ENCODE measurements at places on chromosomes 1 and 21.

DNA sequence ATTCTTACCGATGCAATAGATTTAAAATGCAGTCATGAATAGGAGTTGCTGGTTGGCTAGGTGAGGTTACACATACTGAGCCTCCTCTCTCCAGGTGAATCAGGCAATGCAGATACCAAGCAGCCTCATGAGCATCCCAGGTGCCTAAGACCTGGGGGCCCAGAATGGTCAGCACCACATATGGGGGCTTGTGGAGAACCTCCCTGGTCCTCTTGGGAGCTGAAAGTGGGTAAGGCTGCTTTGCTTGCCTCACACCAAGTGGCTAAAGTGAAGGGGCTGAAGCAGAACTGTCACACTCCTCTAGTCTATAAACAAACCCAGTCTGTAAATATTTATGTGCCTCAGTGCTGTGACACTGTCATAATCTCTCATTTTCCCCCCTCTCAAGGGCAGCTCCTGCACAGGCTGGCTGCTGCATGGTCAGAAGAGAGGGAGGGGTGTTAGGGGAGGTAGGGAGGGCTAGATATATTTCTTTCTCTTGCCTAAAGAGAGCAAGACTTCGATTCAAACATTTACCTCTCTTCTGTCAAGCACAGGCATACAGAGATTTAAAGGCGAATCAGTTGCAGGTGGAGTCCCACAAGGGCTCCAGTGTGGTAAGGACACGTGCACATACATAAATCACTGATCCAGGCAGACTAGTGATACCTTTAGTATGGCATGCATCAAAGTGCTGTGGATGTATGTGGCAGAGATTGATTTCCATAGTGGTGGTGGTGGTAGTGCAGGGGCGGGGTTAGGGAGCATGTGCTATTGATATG is 157.9 kb upstream of the TNR start:
- DNase-seq = no peak

DNA sequence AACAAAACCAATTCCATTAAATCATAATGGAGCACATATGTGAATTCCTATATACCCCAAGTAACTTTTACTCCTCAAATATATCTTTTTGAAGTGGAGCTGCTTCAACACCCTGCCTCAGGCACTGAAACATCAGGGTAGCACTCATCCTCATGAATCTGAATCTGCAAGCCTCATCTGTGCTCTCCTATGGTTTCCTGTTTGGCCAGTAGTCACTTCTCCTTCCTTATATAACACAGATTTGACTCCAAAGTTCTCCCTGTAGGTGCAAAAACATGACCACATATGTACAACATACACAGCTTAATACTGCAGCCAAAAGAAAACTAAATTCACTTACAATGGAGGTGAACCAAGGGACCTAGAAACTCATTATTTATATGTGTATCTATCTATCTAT is 7.2 kb downstream of the TRIT1 start:
- no peak for DNase-seq

DNA sequence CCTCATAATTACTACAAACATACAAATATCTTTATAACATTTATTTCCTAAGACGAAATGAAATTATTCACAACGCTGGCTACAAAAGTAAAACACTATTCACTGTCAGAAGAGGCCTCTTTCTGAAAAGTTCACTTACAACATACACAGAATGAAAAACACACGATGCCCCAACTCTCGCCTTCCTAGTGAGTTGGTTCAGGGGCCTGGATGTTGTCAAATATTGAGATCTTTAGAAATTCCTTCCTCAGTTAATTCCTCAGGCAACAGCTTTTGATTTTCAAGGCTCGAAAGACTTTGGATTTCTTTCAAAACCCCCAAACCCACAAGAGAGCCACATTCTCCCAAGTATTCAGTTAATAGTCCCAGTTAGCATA is 14.2 kb upstream of the KCNE1 start:
- DNase-seq = no peak

GRCh38 chr1:246544001-246544400 is 22.1 kb downstream of the TFB2M start:
- DNase-seq = no peak

DNA sequence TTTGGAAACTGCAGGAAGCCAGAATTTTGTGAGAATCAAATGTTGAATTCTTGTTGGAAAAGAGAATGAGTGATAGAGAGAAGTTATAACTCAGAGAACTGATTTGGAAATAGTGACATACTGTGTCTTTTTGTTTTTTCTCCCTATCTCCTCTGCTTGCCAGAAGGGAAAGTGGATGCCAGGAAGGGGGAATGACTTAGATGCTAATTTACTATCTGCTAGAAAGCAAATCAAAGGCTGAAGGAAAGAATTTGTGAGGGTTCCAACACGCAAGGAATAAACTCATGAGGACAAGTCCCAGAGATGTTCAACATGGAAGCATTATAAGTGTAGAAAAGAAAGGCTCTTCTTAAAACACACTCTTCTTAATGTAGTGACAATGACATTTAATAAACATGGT is 20.5 kb upstream of the LRRC39 start:
- no peak for DNase-seq

- DNase-seq = no peak
Measured at GRCh38 chr1:15788624-15789301, 18.7 kb downstream of the UQCRHL start.

DNA sequence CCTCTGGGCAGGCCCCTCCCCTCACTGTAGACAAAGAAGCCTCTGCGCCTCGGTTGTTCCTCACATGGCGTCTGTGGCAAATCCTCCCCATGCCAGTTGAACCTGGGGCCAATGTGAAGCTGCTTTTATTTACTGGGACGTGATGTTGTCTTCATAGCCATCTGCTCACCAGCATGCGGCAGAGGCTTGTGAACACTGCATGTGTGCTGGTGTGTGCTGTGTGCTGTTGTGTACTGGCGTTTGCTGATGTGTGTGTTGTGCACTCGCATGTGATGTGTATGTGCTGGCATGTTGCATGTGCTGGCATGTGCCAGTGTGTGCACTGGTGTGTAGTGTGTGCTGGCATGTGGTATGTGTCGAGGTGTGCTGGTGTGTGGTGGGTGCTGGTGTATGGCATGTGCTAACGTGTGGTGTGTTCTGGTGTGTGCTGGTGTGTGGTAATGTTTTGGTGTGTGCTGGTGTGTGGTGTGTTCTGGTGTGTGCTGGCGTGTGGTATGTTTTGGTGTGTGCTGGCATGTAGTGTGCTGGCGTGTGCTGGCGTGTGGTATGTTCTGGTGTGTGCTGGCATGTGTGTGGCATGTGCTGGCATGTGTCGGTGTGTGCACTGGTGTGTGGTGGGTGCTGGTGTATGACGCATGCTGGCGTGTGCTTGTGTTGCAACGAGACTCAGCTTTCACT is 37.2 kb upstream of the TRAPPC10 start:
- no peak for DNase-seq

GRCh38 chr21:40425981-40426380 is 421.0 kb downstream of the DSCAM start:
- DNase-seq = no peak

- no peak for DNase-seq
Measured at GRCh38 chr1:178091986-178092745, 1.7 kb upstream of the RASAL2 start.

DNA sequence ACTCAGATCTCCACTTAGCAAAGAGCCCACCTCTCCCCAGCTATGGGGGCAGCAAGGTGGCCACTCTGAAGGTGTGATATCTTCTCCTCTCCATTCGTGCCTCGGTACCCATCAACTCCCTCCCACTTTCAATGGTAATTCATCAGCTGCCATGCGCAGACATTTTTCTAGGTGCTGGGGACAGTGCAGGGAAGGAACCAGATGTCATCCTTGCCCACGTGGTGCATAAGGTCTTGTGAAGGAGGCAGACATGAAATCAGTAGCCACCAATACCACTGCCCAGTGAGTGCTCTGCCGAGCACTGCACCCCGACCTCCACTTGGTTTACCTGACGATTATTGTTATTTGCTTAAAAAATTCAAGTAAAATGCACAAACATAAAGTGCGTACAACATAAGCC is 76.3 kb upstream of the CSF3R start:
- no peak for DNase-seq

GRCh38 chr1:104878203-104878909 is 1128.7 kb downstream of the AMY1C start:
- DNase-seq = no peak

GRCh38 chr1:208923456-208923855 is 660.1 kb upstream of the CAMK1G start:
- DNase-seq = no peak

DNA sequence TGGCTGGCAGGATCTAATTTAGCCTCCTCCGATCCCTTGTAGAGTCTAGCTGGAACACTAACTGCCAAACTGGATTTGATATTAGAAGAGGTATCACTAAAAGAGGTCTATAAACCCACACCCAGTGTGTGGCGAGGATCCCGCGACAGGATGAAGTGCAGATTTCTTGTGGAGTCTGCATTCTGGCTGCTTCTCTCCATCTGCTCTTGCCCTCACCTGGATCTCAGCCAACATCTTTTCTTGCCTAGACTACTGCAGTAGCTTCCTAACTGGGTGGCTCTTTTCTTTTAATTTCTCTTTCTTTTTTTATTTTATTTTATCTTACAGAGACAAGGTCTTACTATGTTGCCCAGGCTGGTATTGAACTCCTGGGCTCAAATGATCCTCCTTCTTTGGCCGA is 48.9 kb upstream of the CAPZB start:
- no peak for DNase-seq

DNA sequence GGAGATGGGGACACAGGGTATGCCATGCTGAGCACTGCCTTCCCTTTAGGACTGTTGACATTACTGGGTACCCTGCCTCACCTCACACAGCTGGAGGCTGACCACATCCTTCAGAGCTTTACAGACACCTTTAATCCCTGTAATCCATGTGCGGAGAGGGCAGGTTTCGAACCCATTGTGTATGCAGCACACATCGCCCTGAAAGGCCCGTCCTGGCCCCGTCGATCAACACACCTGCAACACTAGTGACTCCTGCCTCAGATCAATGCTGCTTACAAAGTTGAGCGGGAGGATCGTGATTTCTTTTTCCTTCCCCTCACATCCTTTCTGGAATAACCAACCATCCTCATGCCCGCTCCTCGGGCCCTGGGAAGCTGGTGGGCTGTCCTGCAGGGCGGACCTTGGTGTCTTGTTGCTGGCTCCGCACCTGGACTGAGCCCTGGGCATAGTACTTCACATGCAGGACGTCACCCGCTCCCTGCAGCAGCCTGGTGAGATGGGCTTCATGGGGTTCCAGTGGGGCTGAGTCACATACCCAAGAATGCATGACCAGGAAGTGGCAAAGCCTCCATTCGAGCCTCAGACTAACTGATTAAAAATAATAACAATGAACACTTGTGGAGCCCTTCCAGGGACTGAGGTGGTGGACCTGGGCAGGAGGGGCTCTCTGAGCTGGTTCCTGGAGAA is 403.6 kb downstream of the PTPRU start:
- DNase-seq = no peak

- DNase-seq = no peak
Measured at GRCh38 chr1:236495467-236496112, 28.2 kb upstream of the LGALS8 start.

DNA sequence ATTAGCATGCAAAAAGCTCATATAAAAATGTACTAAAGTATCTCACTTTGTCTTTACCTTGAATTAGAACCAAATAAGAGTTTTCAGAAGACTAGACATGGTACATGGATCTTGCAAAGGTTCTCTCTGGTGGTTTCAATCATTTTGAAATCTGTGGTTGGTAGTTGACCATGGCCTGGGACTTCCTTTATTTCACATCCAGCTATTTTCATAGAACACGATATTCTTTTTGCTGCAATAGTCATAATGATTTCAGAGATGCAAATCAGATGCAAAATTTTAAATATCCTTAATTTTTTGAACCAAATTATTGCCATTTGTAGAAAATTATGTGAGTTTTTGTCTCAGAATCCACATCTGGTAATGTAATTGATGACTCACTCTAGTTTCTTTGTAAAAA is 375.1 kb upstream of the ZP4 start:
- no peak for DNase-seq

DNA sequence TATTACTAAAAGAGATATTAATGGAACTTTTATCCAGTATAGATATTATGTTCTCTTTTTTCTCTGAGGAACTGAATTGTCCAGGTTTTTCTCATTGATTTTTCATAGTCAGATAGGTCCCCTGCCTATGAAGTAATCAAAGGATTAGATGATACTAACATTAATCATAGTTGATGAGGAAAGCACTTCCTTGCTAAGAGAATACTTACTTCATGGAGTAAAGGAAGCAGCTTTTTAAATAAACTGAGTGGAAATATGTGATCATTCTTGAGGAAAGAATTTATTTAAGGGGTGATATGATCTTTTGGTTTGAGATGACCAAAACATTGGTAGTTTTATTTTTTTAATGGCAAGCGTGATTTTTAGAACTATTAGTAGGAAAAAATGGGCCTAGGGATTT is 58.9 kb downstream of the SWT1 start:
- DNase-seq = no peak

DNA sequence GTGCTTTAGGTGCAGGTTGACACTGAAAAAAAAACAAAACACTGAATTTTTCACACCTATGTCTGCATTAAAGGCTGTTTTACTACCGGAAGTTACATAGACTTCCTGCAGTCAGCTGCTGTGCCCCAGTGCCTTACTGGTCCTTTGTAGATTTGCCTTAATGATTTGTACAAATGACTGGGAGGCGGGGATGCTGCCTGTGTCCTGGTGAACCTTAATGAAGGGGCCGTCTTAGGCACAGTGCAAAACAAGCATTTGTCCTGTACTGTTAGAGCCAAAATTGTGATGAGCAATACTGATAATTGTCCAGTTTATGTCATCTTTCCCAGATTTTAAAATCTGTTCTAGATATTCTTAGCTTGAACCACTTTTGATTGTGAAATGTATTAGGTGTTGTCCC is 90.9 kb upstream of the PGD start:
- no peak for DNase-seq

DNA sequence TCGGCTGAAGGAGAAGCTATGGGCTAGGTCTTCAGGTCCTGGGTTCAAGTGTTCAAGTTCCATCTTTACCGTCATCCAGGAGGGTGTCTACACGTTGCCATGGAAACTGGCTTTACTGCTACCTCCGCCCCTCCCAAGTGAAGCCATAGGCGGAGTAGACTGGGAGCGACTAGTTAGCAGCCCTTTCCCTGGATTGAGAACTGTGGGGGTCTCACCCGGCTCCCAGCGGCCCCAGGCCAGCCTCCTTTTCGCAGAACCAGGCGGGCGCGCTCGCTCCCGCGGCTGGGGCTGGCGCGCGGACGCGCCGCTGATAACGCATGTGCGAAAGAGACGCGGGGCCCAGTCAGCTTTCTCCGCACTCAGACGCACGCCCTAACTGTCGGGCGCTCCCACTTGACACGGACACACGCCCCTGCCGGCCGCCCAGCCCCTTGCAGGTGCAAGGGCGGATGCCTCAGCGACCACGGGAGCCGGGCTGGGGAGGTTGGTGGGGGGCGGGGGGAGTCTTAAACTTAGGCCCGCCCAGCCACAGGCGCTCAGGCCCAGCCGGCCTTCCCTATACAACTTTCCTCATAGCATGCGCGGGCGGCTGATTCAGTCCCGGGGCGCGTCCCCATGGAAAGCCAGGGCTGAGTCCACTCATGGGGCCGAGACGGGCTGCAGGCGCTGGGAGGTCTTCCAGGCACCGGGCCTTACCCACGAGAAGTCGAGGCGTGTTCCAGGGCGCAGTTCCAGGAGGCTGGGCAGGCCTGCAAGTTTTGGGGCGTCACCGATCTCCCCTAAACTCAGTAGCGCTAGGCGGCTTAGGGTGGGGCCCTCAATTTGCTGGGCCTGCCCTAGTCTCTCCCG is 7.4 kb downstream of the EFNA4 start:
- DNase-seq = peak; percentile 92

GRCh38 chr21:14988760-14989159 is 76.0 kb downstream of the NRIP1 start:
- no peak for DNase-seq

- DNase-seq = peak; percentile 56
Measured at GRCh38 chr21:37668462-37669239, 247.6 kb downstream of the KCNJ6 start.

GRCh38 chr1:175481126-175482070 is 262.0 kb downstream of the TNR start:
- no peak for DNase-seq
